ENCODE measurements at places on chromosomes 3 and 15.
A peak's percentile ranks its signal among the peaks of the same experiment; 100 is the strongest.

DNA sequence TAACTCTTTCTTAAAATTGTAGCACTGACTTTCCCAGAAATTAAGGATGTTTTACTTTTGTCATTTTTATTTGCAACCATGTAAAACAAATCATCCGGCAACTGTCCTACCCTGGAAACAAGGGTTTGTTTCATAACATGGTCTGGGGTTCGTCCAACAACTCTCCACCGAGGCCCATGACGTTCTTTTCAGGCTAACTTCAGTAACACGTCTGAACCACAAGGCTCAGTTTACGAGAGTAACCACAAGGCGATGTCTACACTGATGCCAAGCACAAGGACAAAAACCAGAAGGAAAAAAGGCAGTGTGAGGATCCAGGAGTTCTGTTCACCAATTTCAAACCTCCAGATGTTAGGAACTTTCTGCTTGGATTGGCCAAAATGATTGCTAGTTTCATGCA, 546.1 kb downstream of the NTRK3 start:
- no peak for DNase-seq

- peak; percentile 30 for DNase-seq
These were observed 8.5 kb downstream of the HTR3D start for GRCh38 chr3:184040010-184040409.

DNA sequence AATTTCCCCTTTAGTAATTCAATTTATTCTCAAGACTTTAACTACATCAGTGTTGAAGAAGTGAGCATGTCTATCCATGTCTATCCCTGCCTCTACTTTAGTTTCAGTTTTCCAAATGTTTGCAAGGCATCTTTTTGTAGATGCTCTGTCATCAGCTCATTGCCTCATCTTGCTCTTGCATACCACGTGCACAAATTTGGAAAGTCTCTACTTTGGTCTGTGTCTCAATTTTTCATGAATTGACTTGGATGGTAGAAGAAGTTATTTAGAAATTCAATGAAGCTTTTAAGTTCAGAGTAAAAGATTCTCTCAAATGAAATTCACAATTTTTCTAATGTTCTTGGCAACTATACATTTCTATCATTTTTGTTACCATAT, 55.3 kb downstream of the CLDN1 start:
- DNase-seq, result no peak

GRCh38 chr3:16071206-16071605, 103.3 kb upstream of the GALNT15 start:
- no peak for DNase-seq

DNA sequence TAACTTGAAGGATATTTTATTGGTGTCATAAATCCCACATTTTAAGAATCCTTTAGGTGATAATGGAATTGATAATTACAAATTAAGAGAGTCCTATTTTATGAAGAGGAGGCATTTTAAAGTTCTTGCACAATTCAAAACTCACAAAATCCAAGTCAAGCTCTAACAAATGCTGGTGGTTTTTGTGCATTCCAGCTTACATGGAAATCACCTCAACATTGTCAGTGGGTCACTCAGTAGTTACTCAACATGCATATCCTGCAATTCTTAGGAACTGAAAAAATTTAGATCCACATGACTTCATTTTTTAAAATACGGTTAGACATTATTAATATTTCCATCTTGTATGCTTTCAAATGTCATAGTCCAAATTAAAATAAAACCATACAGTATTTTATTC, 487.2 kb downstream of the CNTN3 start:
- no peak for DNase-seq

DNA sequence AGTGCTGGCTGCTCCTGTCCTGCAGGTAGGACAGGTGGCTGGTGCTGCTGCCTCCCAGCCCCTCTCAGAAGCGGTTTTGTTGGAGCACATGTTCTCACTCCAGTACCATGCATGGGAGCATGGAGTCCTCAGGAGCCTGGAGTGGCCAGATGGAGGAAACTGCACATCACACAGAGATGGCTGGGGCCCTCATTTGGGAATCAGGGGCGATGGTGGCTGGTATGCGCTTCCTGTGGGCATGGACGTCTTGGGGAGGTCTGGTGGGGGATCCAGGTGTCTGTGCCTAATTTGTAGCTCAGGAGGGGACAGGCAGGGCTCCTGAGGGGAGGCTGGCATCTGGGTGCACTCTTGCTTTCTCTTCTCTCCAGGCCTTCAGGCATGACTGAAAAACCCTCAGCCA, 168.2 kb downstream of the KLF13 start:
- DNase-seq, result no peak

DNA sequence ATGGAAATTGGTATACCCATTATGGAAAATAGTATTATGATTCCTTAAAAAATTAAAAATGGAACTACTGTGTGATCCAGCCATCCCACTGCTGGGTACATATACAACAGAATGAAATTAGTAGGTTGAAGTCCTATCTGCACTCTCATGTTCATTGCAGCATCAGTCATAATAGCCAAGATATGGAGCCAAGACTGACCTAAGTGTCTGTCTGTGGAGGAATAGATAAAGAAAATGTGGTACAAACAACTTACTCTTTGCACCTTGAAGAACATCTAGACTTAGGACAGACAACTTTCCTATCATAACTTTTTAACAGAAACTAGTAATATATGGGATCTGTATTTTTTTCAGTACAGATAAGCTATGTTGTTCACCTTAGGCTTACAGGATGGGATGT, 30.0 kb upstream of the PPARG start:
- DNase-seq, result no peak

GRCh38 chr15:57500979-57501576, 90.6 kb upstream of the MYZAP start:
- DNase-seq, result no peak

GRCh38 chr3:70952033-70952747, 631.3 kb downstream of the FOXP1 start:
- DNase-seq, result no peak

GRCh38 chr3:194632809-194633348, 340 bp downstream of the TMEM44 start:
- peak; percentile 45 for DNase-seq

- no peak for DNase-seq
These were observed 5.4 kb downstream of the IFT122 start for GRCh38 chr3:129445471-129445870.

DNA sequence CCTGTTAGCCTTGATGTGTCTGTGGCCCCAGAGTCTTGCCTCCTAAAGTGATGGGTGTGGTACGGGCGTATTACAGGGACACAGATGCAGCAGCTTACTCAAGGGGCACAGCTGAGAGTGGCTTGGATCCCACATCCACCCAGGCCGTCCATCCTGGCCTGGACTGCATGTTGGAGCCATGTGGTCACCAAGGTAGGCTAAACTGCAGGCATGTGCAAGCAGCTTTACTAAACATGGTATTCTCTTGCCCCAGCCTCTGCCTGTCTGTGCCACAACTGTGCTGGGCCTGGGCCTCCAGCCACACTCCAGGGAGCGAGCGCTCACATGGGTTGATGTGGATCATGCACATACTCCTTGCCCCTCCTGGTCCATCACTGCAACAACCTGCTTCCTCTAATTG, 6.1 kb upstream of the GPR62 start:
- no peak for DNase-seq

GRCh38 chr3:70090322-70090913, 90.9 kb downstream of the SAMMSON start:
- DNase-seq, result peak; percentile 23

GRCh38 chr3:37308247-37308646, 133.9 kb upstream of the LRRFIP2 start:
- no peak for DNase-seq

- DNase-seq, result no peak
These were observed 33.3 kb downstream of the MAP1A start for GRCh38 chr15:43550527-43551363.

GRCh38 chr3:9310043-9310442, 52.8 kb upstream of the THUMPD3 start:
- no peak for DNase-seq

DNA sequence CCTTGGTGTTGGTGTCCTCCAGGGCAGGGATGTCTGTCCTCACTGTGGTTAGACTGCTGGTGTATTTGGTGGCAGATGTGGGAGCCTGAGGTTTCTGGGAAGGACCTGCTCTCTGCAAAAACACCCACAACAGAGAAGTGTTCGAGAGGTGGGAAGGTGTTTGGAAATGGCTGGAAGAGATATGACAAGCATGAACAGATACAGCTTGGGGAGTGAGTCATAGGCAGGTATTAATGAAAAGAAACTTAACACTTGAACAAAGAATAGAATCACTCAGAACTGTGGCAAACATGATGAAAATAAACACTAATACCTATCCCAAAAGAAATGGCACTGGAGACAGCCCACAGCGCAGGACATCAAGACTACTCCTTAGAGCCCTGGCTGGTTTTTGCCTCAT, 192.4 kb upstream of the RORA start:
- DNase-seq, result no peak

- no peak for DNase-seq
These were observed 11.2 kb downstream of the LCMT2 start for GRCh38 chr15:43318990-43319771.

GRCh38 chr3:127525373-127525772, 65.2 kb downstream of the TPRA1 start:
- no peak for DNase-seq

DNA sequence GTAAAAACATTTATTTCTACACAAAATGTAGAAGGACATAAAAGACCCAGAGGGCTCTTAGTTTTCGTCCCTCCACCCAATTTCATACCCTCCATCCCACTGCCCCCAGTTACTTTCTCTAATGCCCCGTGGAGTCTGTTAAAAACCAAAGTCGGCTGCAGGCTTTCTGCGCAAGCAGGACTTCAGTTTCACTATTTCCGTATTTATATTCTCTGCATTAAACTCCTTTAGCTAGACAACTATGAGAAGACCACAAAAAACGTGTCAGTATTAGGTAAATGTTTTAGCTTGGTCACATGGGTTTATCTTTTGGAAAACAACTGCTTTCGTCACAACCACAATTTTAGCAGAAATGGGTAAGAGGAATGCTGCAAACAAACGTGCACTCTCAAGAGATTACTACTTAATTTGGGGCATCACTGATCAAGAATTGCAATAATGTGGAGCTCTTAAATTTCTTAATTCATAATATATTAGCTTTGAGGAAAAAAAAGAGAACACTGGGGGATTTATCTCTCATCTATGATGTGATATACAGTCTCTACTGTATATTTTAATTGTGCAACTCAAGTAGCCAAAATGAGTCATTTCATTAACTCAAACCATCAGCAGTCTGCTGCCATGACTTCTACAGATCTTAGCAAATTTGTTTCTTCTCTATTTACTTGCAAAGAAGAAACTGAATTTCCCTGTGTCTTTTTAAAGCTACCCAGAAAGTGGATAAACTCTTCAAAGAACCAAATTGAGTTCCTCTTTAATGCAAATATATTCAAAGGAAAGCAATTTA, 740 bp upstream of the NSMCE3 start:
- DNase-seq, result peak; percentile 61

DNA sequence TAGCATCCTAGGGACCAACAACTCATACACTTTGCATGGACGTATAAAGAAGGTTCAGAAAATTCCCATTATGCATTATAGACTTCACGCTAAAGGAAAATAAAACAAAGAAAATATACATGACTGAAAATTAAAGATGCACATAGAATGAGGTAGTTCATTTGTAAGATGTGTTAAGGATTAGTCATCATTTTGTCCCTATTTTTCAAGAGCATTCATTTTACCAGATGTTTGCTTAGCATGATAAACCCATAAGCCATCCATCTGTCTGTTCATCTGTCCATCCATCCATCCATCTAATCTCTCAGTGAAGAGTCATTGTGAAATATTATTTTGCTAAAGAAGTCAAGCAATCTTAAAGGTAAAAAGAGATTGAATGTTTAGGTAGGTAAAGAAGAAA, 80.3 kb downstream of the TFG start:
- no peak for DNase-seq

DNA sequence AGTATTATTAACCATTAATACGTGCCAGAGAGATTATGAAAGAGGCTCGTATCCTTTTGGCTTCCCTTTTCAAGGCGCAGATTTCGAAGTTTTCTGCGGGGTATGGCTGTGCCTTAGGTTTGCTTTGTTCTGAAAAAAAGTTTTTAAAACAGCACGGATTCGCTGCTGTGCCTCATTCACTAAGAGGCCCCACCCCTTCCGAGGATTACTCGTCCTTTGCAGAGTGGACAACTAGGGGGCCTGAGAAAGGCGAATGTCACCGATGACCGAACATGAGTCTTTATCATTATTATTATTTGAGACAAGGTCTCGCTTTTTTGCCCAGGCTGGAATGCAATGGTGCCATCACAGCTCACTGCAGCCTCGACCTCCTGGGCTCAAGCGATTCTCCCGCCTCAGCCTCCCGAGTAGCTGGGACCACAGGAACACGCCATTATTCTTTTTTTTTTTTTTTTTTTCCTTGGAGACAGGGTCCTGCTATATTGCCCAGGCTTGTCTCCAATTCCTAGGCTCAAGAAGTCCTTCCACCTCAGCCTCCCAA, 684 bp upstream of the RPS27L start:
- DNase-seq, result peak; percentile 74

GRCh38 chr3:120498556-120499346, 48.0 kb upstream of the FSTL1 start:
- peak; percentile 36 for DNase-seq

DNA sequence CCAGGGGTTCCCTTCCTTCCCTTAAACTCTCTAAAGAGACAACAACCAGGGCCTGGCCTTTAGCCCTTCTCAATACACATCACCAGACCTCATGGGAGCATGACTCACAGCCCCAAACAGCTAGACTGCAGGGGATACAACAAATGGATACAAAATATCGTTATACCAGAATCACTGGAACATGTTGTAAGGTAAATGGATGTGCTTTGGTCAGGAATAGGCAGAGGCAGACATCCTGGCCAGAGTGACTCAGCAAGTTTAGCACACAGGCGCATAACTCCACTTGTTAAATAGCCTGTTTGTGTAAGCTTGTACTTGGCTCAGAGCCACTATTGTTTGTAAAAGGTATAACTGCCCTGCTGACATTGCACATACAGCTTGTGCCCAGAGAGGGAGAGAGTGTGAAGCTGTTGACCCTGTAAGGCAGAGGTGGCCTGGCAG, 18.3 kb downstream of the TMED3 start:
- peak; percentile 83 for DNase-seq

- DNase-seq, result no peak
These were observed 280.1 kb downstream of the SV2B start for GRCh38 chr15:91380114-91380513.

- DNase-seq, result no peak
These were observed 215.8 kb upstream of the CADM2 start for GRCh38 chr3:84742915-84743425.

GRCh38 chr3:39515681-39516441, 48.4 kb downstream of the MOBP start:
- DNase-seq, result no peak

- DNase-seq, result no peak
These were observed 50.6 kb upstream of the SGO1 start for GRCh38 chr3:20236603-20237002.

DNA sequence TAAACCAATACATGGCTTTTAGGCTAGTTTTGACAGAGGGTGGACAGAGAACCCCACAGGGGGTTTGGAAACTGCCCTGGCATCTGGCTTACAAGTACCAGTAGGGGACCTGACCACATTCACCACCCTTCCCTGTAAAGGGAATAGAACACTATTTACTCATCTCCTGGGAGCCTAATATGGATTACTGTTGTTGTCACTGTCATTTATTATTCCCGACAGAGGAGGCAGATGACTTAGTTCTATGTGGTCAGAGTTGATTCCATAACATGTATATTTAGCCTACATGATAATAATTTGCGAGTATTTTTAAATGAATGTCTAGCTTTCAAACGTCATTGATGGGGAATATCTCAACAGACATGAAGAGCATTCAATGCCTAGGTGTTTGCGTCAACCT, 15.9 kb downstream of the ZBTB38 start:
- no peak for DNase-seq

Measured in suppressor macrophage (primary cell).